Dermis microvascular lymphatic vessel endothelial cell (primary cell): ENCODE measurements at places on chromosomes 6 and 20.

- DNase-seq = no peak
Observed at GRCh38 chr6:79158856-79159516, 75.5 kb downstream of the HMGN3 start.

DNA sequence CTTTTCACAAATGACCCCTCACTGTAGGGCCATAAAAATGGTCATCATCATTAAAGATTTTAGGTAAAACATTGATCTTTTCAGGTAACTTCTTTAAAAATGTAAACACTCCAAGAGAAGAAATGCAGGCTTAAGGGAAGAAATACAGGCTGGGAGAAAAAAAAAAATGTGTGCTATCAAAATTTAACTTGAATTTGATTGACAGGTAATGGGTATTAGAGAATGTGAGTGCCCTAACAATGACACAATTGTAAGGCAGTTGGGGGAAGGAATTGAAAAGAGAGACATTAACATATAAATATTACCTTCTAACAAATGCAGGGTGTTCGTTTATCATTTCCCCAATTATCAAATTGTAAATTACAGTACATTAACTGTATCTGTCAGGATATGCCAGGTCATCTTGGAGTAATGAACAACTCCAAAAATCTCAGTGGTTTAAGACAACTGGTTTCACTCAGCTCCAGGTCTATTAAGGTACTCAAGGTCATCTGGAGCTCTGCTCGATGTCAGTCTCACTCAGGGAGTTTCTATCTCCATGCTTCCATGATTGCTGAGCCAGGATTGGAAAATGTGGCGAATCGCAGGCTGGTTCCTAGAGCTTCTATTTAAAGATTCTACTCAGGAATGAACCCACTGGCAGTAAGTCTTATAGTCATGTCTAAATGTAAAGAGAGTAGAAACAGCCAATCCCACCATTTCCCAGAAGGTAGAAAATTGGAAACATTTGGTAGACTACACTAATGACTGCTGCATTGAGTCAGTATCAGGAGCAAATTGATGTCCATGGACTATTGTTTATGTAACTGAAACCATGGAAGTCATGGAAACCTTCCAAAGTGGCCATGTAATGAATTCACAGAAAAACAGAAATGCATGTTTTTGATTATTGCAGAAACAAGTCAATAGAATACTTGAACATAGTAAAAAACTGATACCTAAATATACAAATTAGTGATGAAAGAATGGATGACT lies 55.6 kb downstream of the FRK start:
- DNase-seq = no peak

- no peak for DNase-seq
Observed at GRCh38 chr6:132413499-132413802, 12.2 kb upstream of the MOXD1 start.

DNA sequence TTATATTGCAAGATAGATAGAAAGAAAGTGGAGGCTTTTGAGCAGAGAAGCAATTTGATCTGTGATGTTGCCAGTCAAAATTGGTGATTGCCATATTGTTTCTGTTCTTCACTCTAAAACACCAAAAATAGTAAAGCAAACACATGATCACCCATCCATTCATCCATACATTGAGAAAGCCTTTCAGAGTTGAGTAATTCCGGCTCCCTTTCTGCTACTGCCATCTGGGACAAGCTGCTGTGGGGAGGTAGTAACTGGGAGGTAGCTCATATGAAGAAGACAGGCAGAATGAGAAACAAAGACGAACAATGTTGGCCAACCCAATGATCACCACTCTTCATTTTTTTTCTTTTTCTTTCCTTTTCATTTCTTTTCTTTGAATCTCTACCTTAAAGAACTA lies 51.1 kb upstream of the HBS1L start:
- no peak for DNase-seq

DNA sequence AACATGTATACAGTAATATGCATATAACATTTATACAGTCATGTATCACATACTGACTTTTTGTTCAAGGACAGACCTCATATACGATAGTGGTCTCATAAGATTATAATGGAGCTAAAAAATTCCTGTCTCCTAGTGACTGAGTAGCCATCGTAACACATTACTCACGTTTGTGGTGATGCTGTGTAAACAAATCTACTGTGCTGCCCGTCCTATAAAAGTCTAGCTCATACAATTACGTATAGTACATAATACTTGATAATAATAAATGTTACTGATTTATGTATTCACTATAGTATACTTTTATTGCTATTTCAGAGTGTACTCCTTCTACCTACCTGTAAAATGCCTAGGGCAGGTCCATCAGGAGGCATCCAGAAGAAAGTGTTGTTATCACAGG lies 17.4 kb downstream of the SERAC1 start:
- DNase-seq = no peak

GRCh38 chr6:133312006-133312405 lies 70.8 kb downstream of the EYA4 start:
- no peak for DNase-seq

DNA sequence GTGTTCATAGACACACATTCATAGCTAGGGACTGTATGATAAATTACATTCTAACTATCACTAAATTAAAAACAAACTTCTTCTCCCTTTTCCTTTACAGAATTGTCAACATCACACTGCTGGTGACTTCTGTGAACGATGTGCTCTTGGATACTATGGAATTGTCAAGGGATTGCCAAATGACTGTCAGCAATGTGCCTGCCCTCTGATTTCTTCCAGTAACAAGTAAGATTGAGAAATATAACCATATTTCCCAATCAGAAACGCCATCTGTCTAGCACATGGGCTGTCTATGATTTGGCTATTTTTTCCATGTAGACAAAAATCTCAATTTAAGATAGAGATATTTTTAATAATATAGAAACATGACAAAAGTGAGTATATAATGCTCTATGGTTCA lies 367.7 kb downstream of the ARHGAP18 start:
- DNase-seq = no peak

GRCh38 chr20:43799150-43799711 lies 72.4 kb upstream of the GTSF1L start:
- no peak for DNase-seq

DNA sequence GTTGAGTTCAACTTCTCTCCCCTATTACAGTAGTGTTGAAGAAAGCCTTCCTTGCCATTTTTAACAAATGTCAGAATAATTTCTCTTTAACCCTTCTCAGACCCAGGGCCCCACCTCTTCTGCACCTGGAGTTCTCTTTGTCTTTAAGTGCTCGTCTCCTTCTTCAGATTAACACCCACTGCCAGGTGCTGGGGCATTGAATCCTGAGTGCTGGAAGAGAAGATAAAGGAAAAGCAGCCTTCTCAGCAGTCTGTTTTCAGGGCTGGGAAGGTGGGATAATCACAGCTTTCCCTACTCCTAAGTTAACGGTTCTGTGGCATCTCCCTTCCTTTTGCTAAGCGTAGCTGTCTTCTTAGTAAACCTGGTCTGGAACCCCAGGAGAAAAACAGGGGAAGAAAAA lies 114.6 kb upstream of the TAB2 start:
- DNase-seq = no peak

- DNase-seq = peak; percentile 12
Observed at GRCh38 chr20:408843-409696, 971 bp downstream of the RBCK1 start.

- peak; percentile 59 for DNase-seq
Observed at GRCh38 chr20:20014659-20015058, 2.5 kb upstream of the NAA20 start.

DNA sequence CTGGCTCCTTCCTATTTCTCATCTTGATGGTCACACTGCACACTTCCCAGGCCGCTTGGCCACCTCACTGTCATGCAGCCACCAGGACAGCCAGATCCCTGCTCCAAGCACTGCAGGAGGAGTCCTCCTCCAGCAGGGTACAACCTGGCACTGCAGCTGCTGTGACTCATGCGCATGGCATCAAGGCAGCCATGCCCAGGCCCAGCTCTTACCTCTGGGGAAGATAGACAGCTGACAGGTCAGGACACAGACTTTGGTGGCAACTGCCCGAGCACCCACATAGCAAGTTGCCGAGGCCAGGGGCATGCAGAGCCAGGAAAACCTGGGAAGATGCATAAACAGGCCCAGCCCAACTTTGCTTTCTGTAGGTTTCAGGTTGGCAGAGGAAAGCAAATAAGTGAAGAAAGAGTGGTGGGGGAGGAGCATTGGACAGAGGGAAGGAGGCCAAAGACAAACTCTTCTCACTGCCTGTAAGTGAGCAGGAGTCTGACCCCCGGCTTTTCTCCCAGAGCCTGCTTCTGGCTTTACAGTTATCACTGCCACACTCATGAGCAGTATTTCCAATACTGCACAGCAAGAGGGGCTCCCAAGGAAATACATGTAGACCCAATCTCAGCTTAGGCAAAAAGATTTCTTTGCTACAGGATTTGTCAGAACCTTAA lies 38.8 kb downstream of the SLC22A3 start:
- DNase-seq = no peak

GRCh38 chr6:118892355-118892991 lies 1.5 kb upstream of the ASF1A start:
- no peak for DNase-seq

- no peak for DNase-seq
Observed at GRCh38 chr6:141443032-141443431, 689.7 kb upstream of the GJE1 start.

- no peak for DNase-seq
Observed at GRCh38 chr6:20839630-20840029, 305.4 kb downstream of the CDKAL1 start.

GRCh38 chr6:126054802-126055201 lies 68.5 kb downstream of the TRMT11 start:
- DNase-seq = no peak

GRCh38 chr20:61803416-61803914 lies 262.2 kb downstream of the TAF4 start:
- DNase-seq = no peak

- DNase-seq = no peak
Observed at GRCh38 chr20:62487561-62488354, 12.0 kb upstream of the GATA5 start.

DNA sequence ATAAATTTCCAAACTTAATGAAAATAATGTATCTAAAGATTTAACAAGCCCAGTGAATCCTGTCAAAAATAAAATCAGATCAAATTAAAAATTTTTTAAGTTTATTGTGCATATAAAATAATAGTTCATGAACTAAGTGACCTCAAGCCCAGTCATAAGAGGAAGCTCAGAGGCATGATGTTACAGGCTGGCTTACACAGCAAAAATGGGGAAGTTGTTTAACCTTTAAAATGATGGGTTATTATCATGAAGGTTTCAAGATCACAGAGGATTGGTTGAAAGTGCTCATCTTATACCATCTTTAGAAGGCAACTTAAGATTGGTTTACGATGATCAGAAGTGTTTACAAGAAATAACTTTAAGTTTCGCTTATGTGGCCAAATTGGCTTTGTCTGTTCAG lies 102.5 kb downstream of the PAK5 start:
- no peak for DNase-seq

DNA sequence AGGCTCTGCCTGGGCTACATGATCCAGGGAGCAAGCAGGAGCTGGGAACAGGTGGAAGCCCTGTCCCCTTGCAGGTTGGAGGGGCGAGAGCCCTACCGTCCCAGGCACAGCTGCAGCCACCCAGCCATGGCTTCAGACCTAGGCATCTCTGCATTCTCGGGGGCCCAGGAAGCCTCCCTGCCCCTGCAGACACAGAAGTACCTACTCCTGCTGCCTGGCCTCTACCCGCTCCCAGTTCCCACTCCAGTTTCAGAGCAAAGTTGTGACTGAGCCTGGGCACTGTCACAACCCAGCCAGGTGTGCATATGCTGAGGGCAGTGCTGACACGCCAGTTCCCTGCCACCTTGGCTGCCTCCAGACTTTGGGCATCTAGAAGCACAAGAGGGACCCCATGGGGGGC lies 645.9 kb downstream of the HTR1B start:
- no peak for DNase-seq

DNA sequence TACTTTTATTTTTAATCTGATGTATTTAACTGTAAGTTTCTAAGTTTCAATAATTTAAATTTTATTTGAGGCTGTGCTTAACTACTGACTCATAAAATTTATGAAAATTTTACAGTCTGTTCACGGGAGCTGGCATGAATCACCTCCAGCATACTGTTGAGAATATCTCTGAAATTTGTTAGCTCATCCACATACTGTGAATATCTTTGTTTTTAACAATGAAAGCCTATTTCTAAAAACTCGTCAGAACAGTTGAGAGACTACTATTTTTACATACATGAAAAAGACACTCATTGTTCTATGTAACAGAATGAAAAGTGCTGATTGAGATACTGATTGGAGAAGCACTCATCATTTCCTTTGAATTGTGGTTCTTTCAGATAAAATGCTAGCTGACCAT lies 749.3 kb downstream of the TENT5A start:
- no peak for DNase-seq

DNA sequence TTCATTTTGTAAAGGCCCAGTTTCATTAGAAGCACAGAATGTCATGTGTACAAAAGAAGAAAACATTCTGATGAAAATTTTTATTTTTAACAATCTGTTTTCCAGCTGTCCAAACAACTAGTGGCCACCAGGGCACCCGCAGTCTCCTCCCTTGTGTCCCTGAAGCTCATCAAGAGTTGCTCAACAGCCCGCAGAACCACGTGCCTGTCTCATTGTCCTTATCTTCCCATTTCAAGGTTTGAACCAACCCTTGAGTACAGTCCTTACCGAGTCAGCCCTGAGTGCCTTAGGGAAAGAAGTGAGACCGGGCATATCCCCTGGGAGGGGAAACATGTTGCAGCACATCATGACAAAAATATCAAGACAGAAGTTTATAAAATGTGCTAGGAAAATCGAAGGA lies 15.9 kb upstream of the ZNF133 start:
- no peak for DNase-seq

DNA sequence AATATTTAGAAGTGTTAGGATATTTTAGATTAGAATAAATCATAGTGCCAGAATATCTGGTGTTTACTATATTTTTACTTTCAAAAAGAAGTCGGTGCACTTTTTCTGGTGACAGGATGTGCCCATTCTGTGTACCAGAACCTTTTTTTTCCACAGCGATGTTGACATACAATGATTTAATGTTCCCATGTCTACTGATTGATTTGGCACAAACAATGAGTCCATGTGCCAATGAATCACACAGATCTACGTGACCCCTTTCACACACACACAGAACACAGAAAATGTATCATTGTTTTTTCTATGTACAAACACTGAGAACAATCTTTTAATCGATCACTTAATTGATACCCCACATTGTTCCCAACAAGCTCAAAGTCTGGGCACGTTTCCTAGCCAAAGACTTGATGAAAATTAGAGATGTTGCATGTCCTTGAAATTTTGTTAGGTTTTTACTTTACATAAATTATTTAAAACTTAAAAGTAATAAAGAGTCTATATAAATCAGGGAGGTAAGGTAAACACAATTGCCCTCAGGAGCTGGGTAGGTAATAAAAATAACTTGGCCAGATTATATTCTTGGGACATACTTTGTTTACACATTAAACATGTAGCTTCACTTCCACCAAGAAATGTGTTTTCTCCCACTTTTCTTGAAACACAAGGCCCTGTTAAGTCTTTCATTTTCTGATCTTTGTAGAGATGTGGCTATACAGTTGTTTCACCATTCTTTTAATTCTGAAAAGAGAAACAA lies 36.4 kb upstream of the SOX4 start:
- peak; percentile 91 for DNase-seq

- DNase-seq = no peak
Observed at GRCh38 chr6:9361749-9362148, 926.4 kb upstream of the SLC35B3 start.
